ENCODE measurements at places on chromosomes 4 and X.
A peak's percentile ranks its signal among the peaks of the same experiment; 100 is the strongest.

GRCh38 chrX:69565247-69565815 lies 50.6 kb upstream of the EDA start:
- no peak for DNase-seq

GRCh38 chr4:154452798-154453346 lies 38.7 kb downstream of the DCHS2 start:
- DNase-seq: no peak

GRCh38 chrX:150146271-150146896 lies 208.1 kb upstream of the EOLA2 start:
- no peak for DNase-seq

GRCh38 chr4:123659262-123659661 lies 262.7 kb downstream of the SPRY1 start:
- DNase-seq: no peak

- no peak for DNase-seq
These were observed 166.3 kb downstream of the KDR start for GRCh38 chr4:54959131-54959530.

GRCh38 chr4:74038425-74039314 lies at the start of gene CXCL3:
TSS of gene CXCL3 (minus strand) at chr4:74038689. CDS start at chr4:74038611, 78 bp downstream.
- DNase-seq: no peak

GRCh38 chrX:123764967-123765871 lies 32.4 kb upstream of the THOC2 start:
- DNase-seq: peak; percentile 57

DNA sequence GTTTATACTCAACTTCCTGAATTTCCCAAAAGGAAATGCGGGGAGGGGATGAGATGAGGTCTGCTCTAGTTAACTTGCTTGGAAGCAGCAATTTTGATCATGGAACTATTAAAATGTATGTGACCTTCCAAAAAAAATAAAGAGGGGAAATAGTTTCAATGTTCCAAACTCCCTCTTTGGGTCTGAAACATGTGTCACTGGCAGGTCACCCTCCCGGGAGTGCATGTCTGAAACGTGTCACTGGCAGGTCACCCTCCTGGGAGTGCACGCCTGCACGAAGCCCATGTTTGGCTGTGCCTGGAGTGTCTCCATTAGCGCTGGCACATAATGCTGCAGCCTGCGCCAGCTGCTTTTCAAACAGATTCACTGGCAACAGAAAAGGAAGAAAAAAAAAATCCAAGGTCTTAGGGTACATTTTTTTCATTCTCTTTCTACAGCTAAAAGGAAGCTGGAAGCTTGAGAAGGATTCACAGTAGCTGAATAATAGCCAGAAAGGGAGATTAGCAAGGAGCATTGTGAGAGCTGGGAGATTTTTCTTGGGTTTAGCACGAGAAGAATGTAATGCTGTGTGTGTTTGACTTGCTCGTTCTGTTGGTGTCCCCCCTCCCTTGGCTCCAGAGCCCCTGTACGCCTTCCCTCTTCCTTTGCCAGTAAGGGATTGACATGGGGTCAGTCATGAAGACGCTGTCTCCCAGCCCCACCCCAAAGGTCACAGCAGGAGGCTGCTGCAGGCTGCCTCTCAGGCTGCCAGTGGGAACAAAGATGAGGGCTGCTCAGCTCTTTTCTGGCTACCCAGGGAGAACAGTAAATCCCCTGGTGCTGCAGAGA lies 39.2 kb upstream of the TLR3 start:
- DNase-seq: no peak

GRCh38 chrX:69137371-69138117 lies 27.7 kb downstream of the PJA1 start:
- no peak for DNase-seq

GRCh38 chrX:23952984-23953907 lies 45.4 kb downstream of the CXorf58 start:
- DNase-seq: no peak

DNA sequence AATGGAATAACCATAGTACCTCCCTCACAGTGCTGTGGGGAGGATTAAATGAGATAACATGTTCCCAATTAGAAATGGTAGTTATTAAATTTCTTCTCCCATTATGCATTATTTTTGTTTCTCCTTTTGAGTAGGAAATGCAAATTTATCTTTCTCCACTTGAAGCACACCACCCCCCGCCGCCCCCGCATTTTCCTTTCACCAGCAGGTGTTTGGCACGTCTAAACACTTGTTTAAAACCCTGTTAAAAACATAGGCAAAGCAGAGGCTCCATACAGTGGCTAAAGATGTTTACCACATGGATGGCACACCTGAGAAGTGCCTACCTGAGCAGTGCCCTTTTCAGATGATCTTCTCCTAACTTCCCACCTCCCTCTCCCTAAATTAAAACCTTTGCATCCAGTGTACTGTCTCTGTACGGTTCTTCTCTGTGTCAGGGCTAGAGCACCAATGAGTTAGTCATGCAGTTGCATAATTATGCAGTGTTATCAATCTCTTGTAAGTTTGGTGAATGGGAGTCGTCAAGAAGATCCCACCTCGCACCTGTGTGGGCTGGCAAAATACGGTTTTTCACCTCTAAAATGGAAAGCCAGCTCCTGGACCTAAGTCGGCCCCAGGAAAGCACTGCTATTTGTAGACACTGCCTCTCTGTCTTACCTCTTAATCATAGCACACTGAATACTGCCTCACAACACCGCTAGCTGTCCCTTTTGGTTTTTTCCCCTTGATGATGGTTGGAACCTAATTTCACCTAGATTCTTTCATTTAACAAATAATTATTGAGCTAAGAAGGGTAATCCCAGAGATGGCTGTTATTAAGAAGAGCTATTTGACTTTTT lies 122.0 kb downstream of the CT47B1 start:
- no peak for DNase-seq

DNA sequence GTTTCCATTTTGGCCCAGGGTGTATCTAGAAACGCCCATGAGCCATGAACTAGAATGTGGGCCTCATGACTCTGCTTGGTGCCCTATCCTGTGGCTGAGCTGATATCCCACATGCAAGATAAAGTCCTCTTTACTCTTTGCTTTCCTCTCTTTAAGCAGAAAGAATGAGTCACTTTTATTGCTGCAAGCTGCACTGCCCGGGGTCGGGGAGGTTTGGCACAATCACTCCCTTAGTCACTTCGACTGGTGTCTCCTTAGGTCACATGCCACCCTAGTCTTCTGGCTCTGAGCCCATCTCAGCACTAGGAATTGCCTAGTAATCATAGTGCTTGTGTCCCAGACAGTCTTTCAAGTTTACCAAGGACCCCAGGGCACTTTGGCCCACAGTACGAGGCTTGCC lies 75.1 kb upstream of the CXorf66 start:
- no peak for DNase-seq

- no peak for DNase-seq
These were observed 21.4 kb upstream of the SEL1L3 start for GRCh38 chr4:25884031-25884782.

GRCh38 chr4:67292636-67293035 lies 252.7 kb downstream of the CENPC start:
- DNase-seq: no peak

DNA sequence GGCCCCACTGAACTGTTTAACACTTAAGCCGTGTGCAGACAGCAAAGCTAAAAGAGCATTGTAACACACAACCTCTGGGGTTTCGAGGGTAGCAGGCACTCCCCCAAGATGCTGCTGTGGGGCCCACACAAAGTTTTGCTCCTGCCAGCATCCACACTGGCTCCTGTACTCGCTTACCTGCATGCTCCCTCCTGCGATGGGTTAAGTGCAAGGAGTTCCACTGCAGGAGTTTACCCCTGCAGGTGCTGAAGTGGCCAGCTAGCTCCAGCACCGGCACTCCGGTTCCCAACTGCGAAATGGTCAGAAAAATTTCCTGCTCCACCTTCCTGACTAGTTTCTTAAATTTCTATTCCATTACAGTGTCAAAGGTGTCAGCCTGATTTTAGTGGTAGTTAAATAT lies 443.5 kb downstream of the PCDH10 start:
- DNase-seq: no peak

DNA sequence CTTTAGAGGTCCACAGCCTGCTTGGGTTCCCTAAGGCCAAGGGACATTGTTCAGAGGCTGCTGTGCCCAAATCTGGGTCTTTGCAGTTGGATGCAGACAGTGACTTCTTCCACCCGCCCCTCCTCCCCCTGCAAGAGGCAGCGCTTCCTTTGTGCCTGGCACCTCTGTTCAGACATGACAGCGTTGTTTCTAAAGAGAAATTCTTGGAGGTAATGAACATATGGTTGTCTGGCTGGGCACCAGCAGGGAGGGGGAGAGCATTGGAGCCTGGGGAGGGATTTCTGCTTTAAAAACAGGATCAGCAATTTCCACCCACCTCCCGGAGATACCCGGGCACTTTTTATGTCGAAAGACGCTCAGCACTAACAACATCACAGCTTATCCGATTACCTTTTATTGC lies 51.5 kb downstream of the PSAPL1 start:
- DNase-seq: no peak

- no peak for DNase-seq
These were observed 401 bp downstream of the SOWAHD start for GRCh38 chrX:119758731-119759247.

GRCh38 chr4:37983951-37984350 lies 23.8 kb downstream of the PTTG2 start:
- no peak for DNase-seq

DNA sequence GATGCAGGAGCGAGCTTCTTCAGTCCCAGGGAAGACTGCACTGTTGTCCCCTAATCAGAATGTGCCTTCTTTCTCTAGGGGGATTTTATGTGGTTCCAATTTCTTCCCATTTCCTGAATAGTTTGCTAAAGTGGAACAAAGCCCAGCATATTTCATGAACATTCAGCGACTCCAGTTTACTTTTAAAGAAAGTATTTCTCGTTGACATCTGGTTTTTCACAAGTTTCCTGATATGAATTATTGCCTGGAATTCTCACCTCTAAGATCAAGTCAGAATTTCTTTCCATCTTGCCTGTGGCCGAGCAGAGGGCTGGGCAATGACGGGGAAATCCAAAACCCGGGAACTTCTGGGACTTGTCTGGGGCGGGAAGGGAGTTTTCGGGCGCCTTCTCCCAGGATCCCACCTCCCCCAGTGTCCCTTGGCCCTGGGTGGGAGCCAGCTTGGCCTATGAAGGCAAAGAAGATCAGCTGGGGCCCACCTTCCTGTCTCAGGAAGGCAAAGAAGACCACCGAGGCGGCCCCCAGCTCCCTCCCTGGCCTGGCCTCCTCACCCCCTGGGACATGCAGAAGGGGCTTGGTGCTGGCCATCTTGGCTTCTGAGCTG lies 15.4 kb downstream of the SORCS2 start:
- DNase-seq: no peak

DNA sequence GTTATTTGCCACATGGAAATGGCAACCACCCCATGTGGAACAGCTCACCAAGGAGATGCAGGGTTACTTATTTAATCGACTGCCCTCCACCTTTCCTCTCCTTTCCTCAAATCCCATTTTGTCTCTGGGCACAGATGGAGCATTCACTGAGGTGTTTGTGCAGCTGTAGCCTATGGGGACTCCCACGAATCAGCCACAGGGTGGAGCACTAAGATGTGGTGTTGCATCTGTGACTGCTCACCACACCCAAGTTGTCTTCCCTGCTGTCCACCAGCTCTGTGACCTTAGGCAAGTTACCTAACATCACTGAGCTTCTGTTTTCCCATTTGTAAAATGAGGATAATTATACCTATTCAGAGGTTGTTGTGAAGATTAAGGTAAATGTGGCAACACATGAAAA lies 252.4 kb upstream of the CPEB2 start:
- no peak for DNase-seq

DNA sequence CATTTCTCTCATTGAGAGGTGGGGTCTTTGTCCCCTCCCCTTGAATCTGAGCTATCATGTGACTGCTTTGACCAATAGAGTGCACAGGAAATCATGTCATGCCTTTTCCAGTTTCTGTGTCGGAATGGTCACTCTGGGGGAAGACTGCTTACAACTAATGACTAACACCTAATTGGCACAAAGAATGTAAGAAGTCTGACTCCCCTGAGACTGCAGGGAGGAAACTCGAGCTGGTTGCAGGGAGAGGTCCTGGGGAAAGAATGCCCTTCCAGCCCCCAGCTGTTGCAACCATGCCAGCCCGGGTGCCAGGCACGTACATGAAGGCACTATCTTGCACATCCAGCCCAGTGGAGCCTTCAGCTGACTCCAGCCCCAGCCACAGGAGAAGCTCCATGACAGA lies 254.2 kb downstream of the DHX15 start:
- DNase-seq: no peak

GRCh38 chr4:35461931-35462659 lies 782.2 kb downstream of the ARAP2 start:
- DNase-seq: no peak

- peak; percentile 12 for DNase-seq
These were observed 226.2 kb downstream of the FSTL5 start for GRCh38 chr4:161937596-161937995.

- DNase-seq: no peak
These were observed 14.1 kb downstream of the RPGR start for GRCh38 chrX:38313190-38313589.

GRCh38 chr4:181488926-181489325 lies 754.3 kb upstream of the TENM3 start:
- DNase-seq: no peak

- no peak for DNase-seq
These were observed 120.2 kb upstream of the PSAPL1 start for GRCh38 chr4:7554905-7555304.

- DNase-seq: no peak
These were observed 4.1 kb downstream of the HDAC8 start for GRCh38 chrX:72568406-72569092.

DNA sequence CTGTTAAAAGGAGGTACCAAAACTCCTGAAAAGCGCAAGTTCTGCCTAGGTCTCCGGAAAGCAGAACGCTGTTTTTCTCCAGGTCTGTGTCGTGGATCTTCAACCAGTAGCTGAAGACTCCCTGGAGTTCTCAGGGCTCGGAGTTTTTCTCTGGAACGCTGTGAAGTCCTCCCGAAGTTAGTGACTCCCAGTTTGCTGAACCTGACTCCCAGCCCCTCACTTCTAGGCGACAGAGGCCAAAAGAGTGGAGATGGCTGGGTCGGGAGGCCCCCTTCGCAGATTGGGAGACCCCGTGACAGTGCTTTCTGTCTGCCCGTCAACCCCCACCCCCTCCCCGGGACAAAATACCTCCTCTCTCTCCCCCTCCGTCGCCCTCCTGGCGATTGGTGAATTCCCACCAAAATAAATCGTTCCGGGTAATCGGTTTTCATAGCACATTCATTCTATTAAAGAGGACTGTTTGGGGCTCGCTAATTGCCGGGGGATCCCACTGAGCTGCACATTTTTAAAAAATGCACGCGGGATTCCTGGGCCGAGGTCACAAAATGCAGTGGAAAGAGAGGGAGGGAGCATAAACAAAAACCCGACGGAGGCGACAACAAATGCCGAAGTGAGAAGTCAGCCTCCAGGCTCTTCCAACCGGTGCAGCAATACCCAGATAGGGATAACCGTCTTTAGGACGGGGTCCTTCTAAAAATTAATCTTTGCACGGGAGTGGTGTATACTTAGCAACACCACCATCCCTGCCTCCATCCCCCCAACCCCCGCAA lies 4.0 kb upstream of the MSX1 start:
- no peak for DNase-seq

- no peak for DNase-seq
These were observed 181.2 kb downstream of the GBA3 start for GRCh38 chr4:22873899-22874298.

Measured in HCT116 (cell line).